ENCODE measurements at places on chromosomes 12 and 14.

DNA sequence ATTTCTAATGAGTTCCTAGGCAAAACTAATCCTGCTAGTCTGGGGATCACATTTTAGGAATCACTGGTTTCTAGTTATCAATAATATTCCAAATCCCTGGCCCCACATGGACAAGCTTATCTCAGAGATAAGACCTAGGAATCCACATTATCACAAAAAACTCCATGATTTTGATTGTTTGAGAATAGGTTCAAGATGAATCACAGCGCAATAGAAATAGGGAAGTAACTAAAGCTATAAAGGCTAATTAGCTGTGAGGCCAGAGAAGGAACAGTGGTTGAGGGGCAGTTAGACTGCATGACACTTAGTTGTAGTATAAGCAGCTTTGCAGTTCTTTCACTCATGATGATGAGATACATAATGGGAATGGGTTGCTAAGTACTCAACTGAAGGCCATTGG, 13.1 kb upstream of the ATP5F1B start:
- no peak for DNase-seq

- no peak for DNase-seq
Measured at GRCh38 chr14:73909681-73910080, 23.0 kb downstream of the ZNF410 start.

- DNase-seq, result no peak
Measured at GRCh38 chr12:45743247-45743646, 13.7 kb downstream of the ARID2 start.

DNA sequence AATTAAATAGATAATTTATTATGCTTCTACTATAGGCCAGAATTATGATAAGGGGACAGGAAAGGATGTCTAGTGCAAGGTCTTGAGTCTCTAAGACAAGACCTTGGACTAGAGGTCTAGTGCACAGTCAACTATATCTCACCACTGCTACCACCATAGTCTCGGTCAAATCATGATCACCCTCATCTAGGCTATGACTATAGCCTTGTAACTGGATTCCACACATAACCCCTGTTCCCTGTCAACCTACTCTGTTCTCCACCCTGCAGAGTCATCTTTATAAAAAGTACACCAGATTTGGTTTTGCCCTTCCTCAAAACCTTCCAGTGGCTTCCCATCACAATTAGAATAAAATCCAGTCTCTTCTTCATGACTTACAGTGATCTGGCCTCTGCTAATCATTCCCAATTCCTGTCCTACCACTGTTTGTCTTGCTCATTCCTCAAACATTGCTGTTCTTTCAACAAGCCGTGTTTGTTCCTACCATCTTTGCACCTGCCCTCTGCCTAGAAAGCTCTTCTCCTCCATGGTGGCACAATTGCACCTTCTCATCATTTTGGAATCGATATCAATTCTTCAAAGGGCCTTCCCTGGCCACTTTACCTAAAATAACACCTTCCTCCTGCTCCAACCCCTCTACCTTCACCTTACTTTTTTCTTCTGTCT, 169.4 kb downstream of the FOXN3 start:
- peak; percentile 6 for DNase-seq

All from left forelimb (tissue), 1 donor.